ENCODE measurements at places on chromosomes 2 and 18.

DNA sequence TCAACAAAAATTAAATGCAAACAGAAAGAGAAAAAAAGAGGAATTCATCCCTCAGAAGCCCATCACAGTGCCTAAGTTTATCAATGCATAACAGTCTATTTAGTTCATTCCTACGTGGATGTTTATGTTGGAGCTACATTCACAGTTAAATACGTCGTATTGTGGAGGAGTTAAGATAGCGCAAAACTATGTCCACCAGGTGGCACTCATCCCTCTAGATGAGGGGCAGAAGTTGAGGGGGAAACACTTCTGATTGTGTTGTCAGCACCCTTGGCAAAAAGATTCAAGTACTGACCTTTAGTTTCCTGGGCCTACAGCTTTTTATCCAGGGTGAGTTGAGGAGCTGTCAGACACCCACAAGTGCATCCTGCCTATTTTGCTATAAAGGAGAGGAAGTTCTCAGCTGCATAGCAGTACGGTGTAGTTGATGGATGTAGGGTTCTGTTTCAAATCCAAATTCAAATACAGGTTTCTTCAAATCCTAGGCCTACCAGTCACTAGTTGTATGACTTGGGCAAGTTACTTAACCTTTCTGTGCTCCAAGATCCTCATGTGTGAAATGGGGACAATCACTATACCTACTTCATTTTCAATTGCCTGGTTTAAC lies 26.8 kb upstream of the MYO1B start:
- DNase-seq = peak; percentile 39

GRCh38 chr2:156748221-156748620 lies 312.0 kb downstream of the GPD2 start:
- no peak for DNase-seq

DNA sequence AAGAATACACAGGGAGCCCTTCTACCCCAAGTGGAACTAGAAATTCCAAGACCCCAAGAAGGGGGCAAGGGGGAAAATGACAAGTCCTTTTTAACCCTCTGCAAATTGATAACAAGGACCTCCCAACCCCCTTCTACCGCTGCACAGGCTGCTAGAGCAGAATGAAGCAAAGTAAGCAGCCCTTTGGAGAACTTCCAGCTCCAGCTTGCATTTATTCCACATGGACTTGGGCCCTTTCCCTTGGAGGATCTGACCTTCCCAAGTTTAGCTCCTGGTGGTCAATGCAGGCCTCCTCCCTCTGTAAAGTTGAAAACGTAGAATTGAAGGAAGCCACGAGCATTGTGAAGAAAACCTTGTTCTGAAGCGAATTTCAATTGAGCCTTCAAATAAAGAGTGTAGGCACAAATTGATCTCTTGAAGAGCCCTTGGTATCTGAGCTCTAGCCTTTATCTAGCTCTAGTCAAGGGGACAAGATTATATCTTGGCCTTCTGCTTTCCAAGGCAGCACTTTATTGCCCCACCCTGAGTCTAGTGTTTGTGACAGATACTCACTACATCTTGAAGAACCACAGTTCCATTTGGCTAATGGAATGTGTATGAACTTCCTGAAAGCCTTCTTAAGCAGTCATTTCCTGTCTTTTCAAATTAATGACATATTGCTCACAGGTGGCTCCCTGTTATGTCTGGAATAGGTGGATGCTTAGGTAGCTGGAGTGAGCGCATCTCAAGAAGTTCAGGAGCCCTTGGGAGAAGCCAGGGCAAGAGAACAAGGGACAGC lies 37.2 kb downstream of the SLC14A2 start:
- no peak for DNase-seq

- DNase-seq = no peak
Measured at GRCh38 chr2:239529313-239530015, 128.6 kb upstream of the HDAC4 start.

DNA sequence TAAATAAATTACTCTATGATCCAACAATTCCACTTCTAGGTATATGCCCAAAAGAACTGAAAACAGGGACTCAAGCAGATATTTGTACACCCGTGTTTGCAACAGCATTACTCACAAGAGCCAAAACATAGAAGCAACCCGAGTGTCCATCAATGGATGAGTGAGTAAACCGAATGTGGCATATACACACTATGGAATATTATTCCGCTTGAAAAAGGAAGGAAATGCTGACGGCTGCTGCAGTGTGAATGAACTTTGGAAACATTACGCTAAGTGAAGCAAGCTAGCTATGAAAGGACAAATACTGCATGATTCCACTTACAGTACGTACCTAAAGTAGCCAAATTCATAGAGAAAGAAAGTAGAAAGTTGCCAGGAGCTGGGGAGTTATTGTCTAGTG lies 32.2 kb downstream of the MREG start:
- DNase-seq = no peak
